SHP77 (cell line): ENCODE measurements at places on chromosomes 1 and 21.

DNA sequence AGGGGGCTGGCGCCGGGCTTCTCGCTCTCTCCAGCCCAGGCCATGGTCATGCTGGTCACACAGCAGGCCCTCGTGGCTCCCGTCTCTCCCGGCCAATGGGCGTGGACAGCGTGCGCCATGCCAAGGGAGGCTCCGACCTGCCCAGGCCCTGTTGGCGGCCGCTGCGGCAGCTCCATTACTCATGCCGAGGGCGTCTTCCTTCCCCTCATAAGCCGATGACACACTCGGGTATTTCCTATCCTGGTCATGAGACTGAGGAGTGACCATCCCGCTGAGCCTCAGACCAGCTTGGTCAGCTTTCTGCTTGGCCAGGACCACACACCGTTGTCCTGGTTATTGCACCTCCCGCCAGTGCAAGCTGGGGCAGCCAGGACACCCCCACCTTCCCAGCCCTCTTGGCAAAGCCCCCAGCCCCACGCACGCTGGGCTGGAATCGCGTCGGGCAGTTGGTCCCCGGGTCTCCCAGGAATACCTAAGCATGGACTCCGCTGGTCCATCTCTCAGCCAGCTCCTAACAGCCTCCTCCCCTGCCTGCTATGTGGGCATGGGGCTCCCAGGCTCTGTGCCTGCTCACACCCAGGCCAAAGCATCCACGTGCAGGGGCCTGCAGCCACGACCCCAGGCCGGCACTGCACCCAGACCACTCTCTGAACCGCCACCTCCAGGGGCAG, 49.8 kb downstream of the ARHGEF16 start:
- no peak for DNase-seq

DNA sequence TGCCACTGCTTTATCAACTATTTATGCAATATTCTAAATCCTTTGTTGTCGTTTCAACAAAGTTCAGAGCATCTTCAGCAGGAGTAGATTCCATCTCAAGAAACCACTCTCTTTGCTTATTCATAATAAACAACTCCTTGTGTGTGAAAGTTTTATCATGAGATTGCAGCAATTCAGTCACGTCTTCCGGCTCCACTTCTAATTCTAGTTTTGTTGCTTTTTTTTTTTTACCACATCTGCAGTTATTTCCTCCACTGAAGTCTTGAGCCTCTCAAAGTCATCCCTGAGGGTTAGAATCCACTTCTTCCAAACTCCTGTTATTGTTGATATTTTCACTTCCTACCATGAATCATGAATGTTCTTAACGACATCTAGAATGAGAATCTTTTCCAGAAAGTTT, 14.8 kb upstream of the ETS2 start:
- no peak for DNase-seq

DNA sequence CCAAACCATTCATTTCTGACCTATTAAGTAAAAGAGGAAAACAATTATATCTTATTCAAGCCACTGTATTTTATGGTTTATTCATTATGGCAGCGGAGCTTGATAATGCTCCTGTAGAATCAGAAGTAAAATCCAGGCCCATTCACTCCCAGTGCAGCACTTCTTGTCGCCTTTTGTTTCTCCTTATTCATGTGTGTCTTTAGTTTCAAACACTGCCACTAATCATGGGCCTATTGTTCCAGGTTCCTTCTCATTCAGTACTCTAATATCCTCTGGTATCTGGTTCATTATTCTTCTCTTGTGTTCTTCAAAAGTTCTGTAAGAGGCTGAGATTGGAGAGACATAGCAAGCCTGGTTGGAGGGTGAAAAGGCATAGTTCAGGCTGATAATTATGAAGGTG, 218.3 kb downstream of the LRRIQ3 start:
- no peak for DNase-seq

DNA sequence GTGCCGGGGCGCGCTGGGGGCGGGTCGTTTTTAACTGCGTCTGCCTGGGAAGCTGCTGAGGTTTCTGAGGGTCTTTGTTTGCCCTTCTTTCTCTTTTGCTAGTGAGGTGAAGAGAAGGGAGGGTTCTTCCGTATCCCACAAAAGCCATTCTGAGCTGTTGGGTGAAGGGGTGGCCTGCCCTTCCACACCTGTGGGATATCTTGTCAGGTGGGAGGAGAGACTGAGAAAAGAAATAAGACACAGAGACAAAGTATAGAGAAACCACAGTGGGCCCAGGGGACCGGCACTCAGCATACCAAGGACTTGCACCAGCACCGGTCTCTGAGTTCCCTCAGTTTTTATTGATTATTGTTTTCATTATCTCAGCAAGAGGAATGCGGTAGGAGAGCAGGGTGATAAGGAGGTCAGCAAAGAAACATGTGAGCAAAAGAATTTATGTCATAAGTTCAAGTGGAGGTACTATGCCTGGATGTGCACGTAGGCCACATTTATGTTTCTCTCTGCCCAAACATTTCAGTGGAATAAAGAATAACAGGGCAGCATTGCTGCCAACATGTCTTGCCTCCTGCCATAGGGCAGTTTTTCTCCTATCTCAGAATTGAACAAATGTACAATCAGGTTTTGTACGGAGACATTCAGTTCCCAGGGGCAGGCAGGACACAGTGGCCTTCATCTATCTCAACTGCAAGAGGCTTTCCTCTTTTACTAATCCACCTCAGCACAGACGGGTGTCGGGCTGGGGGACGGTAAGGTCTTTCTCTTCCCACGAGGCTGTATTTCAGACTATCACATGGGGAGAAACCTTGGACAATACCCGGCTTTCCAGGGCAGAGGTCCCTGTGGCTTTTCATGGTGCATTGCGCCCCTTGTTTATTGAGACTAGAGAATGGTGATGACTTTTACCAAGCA, 972 bp downstream of the PGBD2 start:
- DNase-seq, result no peak

DNA sequence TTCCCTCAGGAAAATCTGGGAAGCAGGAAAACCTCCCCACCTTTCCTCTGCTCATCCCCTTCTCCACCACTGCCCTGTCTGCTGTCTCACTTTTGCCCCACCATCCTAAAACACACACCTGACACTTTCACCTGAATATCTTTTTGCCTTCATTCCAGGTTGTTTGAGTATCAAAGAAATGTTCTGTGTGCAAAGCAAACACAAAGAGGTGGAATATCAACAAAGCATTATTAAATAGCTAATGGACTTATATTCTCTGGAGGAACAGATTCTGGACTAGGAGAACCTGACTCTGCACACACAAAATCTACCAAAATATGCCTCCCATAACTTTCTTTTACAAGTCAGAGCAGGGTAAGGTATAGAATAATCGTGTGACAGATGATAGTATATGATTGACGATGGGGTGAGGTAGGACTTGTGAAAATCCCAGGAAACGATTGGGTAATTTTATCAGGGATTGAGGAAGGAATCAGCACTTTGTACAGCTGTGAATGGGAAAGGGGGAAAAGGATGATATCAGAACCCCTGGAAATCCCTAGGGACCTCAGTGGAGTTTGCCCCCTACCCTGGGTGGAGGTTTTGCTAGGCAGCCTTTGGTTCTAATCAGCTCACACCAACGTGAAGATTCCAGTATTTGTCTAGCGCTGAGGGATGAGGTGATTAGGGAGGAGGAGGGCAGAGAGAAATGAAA, 87.7 kb downstream of the PROX1 start:
- DNase-seq, result no peak

DNA sequence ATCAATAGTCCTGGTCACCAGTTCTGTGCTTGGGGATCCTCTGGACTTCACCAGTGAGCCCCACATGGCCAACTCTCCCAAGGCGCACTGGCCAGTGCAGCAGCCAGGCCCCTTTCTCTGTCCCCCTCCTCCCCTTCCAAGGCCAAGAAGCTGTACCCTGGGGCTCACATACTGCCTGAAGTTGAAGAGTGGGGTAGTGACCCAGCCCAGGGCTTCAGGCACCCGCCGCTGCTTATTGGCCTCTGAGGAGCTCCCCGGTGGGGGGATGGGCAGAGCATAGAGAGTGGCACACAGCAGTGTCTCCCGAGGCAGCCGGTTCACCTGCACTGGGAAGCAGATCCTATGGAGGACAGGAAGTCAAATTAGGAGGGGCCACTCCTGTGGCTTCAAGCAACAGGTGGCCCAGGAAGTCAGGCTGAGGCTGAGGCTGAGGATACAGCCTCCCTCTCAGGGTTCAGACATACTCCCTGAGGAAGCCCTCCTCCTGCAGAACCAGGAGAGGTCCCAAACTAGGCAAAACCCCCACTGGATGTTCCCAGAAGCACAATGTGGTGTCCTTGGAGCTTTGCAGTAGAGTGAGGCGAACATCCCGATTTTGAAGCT, 38.2 kb upstream of the PPP1R15B start:
- no peak for DNase-seq

DNA sequence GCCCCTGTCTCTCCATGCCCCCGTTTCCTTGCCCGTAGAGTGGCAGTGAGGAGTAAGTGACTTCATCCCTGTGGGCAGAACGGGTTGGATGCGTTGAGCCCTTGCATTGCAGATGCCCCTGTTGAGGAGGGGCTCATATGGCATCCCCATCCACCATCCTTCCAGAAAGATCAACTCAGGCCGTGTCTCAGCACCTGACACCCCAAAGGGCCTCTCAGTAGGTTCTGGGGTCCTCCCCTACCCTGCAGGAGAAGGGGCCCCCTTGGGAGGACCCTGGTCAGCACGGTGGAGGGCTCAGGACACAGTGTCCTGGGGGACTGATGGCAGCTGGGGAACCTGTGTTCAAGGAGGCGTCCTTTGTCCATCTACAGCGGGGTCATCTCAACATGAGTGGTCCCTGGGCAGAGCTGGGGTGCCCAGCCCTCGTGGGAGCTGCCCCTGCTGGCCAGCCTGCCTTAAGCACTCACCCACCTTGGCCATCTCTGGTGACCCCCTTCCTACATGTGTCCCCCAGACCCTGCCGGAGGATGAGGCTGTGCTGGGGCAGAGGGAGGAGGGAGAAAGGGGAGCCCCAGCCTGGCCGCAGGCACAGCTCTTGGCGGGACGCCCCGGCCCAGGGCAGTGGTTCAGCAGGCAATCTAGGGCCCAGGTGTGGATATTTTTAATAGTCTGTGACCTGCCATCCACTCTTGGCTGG, 48.2 kb upstream of the ACTRT2 start:
- DNase-seq, result no peak

DNA sequence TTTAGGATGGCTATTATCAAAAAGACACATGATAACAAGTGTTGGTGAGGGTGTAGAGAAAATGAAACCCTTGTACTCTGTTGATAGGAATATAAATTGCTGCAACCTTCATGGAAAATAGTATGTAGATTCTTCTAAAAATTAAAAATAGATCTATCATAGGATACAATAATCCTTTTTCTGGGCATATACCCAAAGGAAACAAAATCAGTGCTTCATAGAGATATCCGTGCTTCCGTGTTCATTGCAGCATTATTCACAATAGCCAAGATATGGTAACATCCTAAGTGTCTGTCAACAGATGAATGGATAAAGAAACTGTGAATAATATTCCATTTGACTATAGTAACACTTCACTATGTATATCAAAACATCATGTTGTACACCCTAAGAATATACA, 106.7 kb downstream of the MIS18A start:
- DNase-seq, result no peak

DNA sequence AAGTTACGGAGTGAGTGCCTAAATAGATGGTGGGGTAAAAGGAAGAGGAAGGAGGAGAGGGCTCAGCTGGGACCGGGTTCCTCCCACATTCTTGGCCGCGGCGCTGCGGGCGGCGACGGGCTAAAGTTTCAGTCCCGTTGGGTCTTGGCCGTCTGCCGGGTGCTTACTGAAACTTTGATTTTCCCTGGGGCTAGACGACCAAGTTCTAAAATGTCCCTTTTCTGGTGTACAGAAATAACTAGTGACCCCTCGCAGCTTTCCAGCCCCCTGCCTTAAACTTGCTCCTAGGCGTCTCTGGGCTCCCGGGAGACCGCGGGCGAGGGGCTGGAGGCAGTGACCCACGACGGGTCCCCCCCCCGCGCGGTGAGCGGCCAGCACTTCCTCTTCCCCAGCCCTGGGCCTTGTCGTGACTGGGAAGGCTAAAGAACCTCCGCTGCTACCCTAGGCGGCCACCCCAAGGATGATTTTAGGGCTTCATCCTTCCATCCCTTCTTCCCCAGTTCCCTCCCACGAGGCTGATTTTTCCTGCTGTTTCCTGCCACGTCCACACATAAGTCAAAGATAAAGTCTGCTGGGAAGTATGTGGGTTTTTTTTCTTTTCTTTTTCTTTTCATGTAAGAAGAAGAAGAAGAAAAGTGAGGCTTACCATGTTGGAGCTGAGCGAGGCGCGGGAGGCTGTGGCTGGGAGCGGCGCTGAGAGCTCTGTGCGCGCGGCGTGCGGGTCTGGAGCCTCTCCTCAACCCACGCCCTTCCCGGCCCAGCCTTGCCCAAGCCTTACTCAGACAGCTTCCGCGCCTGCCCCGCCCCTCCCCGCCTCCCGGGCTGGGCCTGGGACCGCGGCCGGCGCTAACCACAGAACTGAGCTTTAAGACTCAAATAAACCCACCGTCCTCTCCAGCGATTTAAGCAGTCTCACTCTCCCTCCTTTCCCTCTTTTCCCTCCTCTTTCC, at the start of gene S100A11:
S100A11 (minus strand) TSS at position 738 of the 950 bp plus-strand sequence; CDS start at position 649, 89 bp downstream.
- DNase-seq, result peak; percentile 65

- DNase-seq, result no peak
Measured at GRCh38 chr1:55626326-55626725, 411.2 kb upstream of the USP24 start.

GRCh38 chr21:33817138-33817537, 98.5 kb downstream of the ATP5PO start:
- DNase-seq, result no peak

DNA sequence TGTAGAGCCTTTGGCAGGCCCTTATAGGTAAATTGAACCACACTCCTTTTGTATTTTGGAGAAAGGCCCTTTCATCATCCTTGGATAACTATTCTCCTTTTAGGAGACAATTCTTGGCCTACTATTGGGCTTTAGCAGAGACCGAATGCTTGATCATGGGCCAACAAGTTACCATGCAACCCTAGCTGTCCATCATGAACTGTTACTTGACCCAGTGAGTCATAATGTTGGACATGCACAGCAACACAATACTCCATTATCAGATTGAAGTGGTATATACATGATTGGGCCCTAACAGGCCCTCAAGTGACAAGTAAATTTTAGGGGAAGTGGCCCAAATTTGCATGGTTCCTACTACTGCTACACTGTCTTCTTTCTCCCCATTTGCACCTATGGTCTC, 84.4 kb downstream of the CATSPERE start:
- DNase-seq, result no peak

GRCh38 chr21:15592271-15592860, 137.4 kb upstream of the USP25 start:
- no peak for DNase-seq
